ENCODE measurements at places on chromosomes 5 and 9. TPM values are rescaled to one million over a fixed set of nuclear protein-coding genes. Genes with fewer than 3 reads are reported as not detected.

Gene SLC44A1
- total RNA-seq = 49.1 TPM

Gene STK32A
- 3.7 TPM for total RNA-seq

Gene PCDHA13
- total RNA-seq = 1.3 TPM

Gene SPATA31E1
- total RNA-seq = not detected

DNA sequence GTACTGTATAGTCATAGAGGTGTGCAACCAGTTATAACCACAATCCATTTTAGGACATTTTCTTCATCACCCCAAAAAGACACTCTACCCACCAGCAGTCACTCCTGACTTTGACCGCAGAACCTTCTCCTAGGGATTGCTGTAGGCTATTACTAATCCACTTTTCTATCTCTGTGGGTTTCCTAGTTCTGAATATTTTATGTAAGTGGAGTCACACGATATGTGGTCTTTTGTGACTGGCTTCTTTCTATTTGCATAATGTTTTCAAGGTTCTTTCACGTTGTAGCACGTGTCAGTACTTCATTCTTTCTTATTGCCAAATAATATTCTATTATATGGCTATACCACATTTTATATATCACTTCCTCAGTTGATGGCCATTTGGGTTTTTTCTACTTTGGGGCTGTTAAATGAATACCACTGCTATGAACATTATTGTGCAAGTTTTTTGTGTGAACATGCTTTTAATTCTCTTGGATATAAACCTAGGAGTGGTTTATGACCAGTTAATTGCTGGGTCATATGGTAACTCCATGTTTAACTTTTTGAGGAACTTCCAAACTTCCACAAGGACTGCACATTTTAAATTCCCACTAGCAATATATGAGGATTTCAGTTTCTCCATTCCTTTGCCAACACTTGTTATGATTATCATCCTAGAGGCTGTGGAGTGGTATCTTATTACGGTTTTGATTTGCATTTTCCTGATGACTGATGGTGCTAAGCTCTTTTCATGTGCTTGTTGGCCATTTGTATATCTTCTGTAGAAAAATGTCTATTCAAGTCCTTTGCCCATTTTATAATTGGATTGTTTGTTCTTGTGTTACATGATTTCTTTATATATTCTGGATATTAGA, 37.8 kb downstream of the MRRF start:
- H3K36me3 ChIP-seq = no peaks in the 10 kb centered on the region
- no peak overlapping the region for H3K4me3 ChIP-seq
- H3K4me1 ChIP-seq = no peaks in the 10 kb centered on the region
- no peak for ATAC-seq
- no peaks in the 10 kb centered on the region for H3K27me3 ChIP-seq

DNA sequence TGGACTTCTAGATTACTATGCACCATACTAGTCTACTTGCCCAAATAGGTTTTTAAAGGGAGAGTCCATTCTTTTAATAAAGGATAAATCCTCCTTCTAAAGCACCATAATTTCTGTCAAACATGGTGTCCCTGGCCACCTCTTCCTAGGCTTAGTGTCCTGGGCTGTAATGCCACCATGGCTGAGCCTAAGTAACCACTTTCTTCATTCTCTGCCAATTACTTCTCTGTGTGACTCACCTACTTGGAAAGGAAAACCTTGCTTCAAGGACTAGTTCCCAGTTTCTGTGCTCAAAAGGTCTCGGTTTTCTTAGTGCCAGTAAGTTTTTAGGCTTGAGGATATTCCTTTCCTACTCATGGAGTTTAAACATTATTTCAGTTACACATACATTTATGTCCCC, 273.4 kb downstream of the DENND1A start:
- no peak overlapping the region for H3K4me3 ChIP-seq
- no peaks in the 10 kb centered on the region for H3K27me3 ChIP-seq
- no peak for ATAC-seq
- peaks cover 16% of the 10 kb centered on the region for H3K36me3 ChIP-seq
- H3K27ac ChIP-seq = no peak overlapping the region

GRCh38 chr5:145589063-145589462, 246.1 kb downstream of the PRELID2 start:
- H3K27ac ChIP-seq = no peak overlapping the region
- no peaks in the 10 kb centered on the region for H3K36me3 ChIP-seq
- H3K4me3 ChIP-seq = no peak overlapping the region
- no peaks in the 10 kb centered on the region for H3K27me3 ChIP-seq
- H3K4me1 ChIP-seq = no peaks in the 10 kb centered on the region

GRCh38 chr5:170420806-170421412, 31.7 kb upstream of the KCNMB1 start:
- H3K4me1 ChIP-seq = peaks cover 33% of the 10 kb centered on the region
- no peaks in the 10 kb centered on the region for H3K27me3 ChIP-seq
- peak; percentile 65 for ATAC-seq
- H3K27ac ChIP-seq = no peak overlapping the region
- peaks cover 2% of the 10 kb centered on the region for H3K36me3 ChIP-seq

DNA sequence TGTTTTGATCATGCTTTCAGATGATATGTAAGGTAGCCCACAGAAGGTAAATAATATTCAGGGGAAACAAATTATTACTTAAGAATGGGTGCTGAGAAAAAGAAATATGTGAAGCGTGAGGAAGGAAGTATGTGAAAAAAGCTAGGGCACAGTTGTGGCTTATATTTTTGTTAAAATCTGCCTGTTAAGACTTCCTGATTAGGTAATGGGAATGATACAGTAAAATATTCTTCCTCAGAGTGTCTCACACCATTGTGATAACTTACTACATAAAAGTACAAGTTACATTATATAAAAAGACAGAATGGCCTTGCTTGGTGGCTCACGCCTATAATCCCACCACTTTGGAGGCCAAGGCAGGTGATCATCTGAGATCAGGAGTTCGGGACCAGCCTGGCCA, 18.7 kb upstream of the PARP8 start:
- no peaks in the 10 kb centered on the region for H3K27me3 ChIP-seq
- no peak for ATAC-seq
- no peak overlapping the region for H3K4me3 ChIP-seq
- no peak overlapping the region for H3K27ac ChIP-seq
- no peaks in the 10 kb centered on the region for H3K4me1 ChIP-seq

GRCh38 chr9:135049460-135049859, 38.0 kb upstream of the OLFM1 start:
- H3K4me3 ChIP-seq = no peak overlapping the region
- peaks cover 86% of the 10 kb centered on the region for H3K27me3 ChIP-seq
- H3K27ac ChIP-seq = no peak overlapping the region
- no peak for ATAC-seq
- H3K36me3 ChIP-seq = no peaks in the 10 kb centered on the region

DNA sequence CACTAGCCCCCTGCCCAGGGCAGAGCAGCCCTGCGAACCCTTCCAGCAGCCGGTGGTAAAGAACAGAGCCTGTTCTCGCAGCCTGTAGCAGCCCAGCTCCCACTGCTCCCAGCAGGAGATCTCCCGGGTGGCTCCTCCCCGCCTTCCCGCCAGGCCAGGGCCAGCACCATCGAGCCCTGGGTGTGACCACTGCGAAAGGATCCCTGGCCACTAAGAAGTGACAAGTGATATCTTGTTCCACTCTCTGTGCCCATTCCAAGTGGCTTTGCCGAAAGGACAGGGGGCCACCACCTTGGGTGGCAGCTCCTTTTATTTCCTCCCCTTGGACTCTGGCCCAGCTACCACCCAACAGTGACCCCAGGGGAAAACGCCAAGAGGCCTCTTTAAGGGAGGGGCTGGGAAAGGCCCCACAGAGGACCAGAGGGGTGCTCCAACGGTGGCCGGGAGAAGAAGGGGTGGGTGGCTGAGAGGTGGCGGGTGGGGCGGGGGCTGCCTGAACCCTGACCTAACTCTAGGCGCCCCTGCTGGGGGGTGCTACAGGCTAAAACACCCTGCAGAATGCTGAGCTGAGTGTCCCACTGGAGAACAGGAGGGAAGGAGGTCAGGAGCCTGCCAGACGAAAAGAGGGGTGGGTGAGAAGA, 1.6 kb downstream of the NACC2 start:
- peaks cover 12% of the 10 kb centered on the region for H3K36me3 ChIP-seq
- peak; percentile 15 for ATAC-seq
- H3K27me3 ChIP-seq = no peaks in the 10 kb centered on the region

DNA sequence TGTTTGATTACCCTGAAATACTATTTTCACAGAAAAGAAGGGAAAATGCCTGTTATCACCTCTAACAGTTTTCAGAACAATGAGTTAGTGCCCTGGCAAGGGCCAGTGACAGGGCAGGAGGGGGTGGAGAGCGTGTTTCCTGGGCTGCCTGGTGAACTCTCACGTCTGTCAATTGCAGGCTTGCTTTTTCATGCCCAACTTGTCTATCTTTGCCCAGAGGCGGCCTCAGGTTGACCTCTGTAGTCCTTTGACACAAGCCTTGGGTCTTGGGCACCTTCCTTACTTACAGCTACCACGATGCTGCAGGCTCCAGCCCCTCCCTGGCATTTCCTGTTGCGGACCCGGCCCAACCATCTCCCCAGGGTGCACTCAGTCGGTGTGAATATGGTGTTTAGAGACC, 2.2 kb upstream of the CEL start:
- no peaks in the 10 kb centered on the region for H3K27me3 ChIP-seq
- H3K27ac ChIP-seq = no peak overlapping the region
- no peaks in the 10 kb centered on the region for H3K36me3 ChIP-seq
- H3K4me1 ChIP-seq = no peaks in the 10 kb centered on the region
- ATAC-seq = no peak

GRCh38 chr5:135367076-135367475, 32.0 kb downstream of the MACROH2A1 start:
- H3K4me3 ChIP-seq = no peak overlapping the region
- no peak overlapping the region for H3K27ac ChIP-seq
- no peaks in the 10 kb centered on the region for H3K27me3 ChIP-seq

GRCh38 chr5:139394123-139394653, 716 bp downstream of the PROB1 start:
- H3K4me1 ChIP-seq = peaks cover 54% of the 10 kb centered on the region
- peak overlapping the region; percentile 63 for H3K4me3 ChIP-seq

GRCh38 chr5:102762095-102762534, 7.0 kb downstream of the PAM start:
- H3K4me3 ChIP-seq = no peak overlapping the region
- no peaks in the 10 kb centered on the region for H3K27me3 ChIP-seq
- peaks cover 60% of the 10 kb centered on the region for H3K4me1 ChIP-seq
- H3K27ac ChIP-seq = no peak overlapping the region
- ATAC-seq = no peak

GRCh38 chr5:132667309-132667708, 6.5 kb upstream of the IL4 start:
- ATAC-seq = no peak
- H3K4me1 ChIP-seq = no peaks in the 10 kb centered on the region
- H3K36me3 ChIP-seq = no peaks in the 10 kb centered on the region
- no peak overlapping the region for H3K4me3 ChIP-seq

Data from gastroesophageal sphincter (tissue), 4 donors.